ENCODE measurements at places on chromosomes 3 and 15.

- DNase-seq = peak; percentile 57
Observed at GRCh38 chr3:58082047-58082446, 73.8 kb downstream of the FLNB start.

- DNase-seq = no peak
Observed at GRCh38 chr3:150870406-150870805, 34.8 kb downstream of the MINDY4B start.

GRCh38 chr15:53522991-53523390, 236.5 kb downstream of the WDR72 start:
- peak; percentile 9 for DNase-seq

DNA sequence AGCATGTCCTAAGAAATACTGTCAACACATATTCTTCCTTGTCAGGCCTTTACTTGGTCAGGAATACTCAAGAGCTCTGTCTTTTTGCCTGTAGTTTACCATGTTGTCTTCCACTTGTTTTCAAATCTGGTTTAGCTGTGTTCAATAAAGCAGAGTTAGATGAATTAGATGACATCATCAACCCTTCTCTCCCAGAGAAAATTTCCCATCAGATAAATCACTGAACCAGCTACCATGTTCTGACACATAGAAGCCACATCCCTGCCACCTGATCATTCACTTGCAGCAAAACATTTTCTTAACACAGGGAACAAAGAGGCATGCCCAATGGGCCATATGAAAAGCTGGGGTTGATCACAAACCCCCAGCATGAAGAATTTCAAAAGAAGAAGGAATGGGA, 42.1 kb downstream of the TERC start:
- no peak for DNase-seq

GRCh38 chr3:148763986-148764935, 63.4 kb upstream of the CPB1 start:
- no peak for DNase-seq

GRCh38 chr3:14741510-14741909, 66.6 kb downstream of the C3orf20 start:
- DNase-seq = no peak

GRCh38 chr15:76337059-76337695, 604 bp downstream of the ISL2 start:
- DNase-seq = no peak

- no peak for DNase-seq
Observed at GRCh38 chr3:143311096-143311495, 191.5 kb downstream of the CHST2 start.

- no peak for DNase-seq
Observed at GRCh38 chr15:41640985-41641384, 19.2 kb upstream of the MGA start.

DNA sequence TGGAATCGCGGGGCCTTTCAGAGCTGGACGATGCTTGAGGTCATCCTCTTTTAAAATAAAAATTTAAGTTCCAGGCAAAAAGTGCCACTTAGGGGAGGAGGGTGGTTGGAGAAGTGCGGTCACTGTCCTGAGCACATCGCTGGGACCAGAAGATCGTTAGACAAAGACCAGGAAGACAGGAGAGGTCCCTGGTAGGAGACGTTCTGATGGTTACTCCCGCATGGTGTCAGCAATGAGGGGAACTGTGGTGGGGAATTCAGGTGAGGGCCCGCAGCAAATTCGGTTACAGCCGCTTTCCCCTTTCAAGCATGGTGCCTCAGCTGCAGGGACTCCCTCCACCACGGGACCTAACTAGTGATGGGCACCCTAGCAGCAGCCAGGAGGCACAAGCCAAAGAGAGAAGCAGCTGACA, 1.0 kb upstream of the ISY1 start:
- DNase-seq = no peak

DNA sequence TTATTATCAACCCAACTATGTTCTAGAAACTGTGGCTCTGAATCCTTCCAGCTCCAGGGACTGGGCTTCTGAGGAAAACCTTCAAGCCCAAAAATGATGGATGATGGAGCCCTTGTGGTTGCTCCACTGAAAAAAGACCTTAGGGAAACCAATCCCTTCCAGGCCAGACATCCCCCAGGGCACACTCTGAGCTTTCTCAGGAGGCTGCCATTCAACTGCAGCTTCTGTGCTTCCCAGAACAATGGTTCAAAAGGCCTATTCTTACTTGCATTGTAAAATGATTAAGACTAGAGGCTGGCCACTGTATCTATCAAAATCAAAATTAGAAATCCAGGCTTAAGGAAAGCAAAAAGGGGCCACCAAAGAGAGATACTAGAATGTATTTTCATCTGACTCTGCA, 27.3 kb downstream of the EID1 start:
- DNase-seq = no peak

GRCh38 chr3:171845481-171846284, 2.5 kb downstream of the TMEM212 start:
- DNase-seq = no peak

GRCh38 chr15:75195122-75195765, 6.4 kb upstream of the C15orf39 start:
- DNase-seq = peak; percentile 83
